Sigmoid colon (tissue), 7 donors: ENCODE measurements at places on chromosomes 5 and 9. TPM values are rescaled to one million over a fixed set of nuclear protein-coding genes. Genes with fewer than 3 reads are reported as not detected.

Gene HSD17B3
- 1.4 TPM for total RNA-seq

Gene SUSD3
- 1.9 TPM for total RNA-seq

Gene DDX4
- total RNA-seq = not detected

Gene SLCO4C1
- total RNA-seq = not detected

Gene OLFM1
- total RNA-seq = 16.8 TPM

Gene S100Z
- total RNA-seq = not detected

Gene PCDHA11
- total RNA-seq = 0.41 TPM

Gene ANGPTL2
- 96.7 TPM for total RNA-seq

Gene N4BP3
- 1.8 TPM for total RNA-seq

Gene MLANA
- not detected for total RNA-seq

Gene PCDHB8
- total RNA-seq = 0.82 TPM

Gene LCN15
- total RNA-seq = not detected

Gene CA9
- total RNA-seq = not detected

Gene ZNF354C
- total RNA-seq = 7.7 TPM

Gene NOP16
- 9.3 TPM for total RNA-seq

Gene ALDH7A1
- total RNA-seq = 22.2 TPM

Gene TIMD4
- 0.66 TPM for total RNA-seq

Gene IL13
- total RNA-seq = not detected

Gene ANKRD34B
- not detected for total RNA-seq

Gene INSL6
- not detected for total RNA-seq
